Upper lobe of left lung (tissue), 6 donors: ENCODE measurements at places on chromosomes 4 and X. TPM values are rescaled to one million over a fixed set of nuclear protein-coding genes. Genes with fewer than 3 reads are reported as not detected.

Gene COQ2
- 12.6 TPM for total RNA-seq

Gene FAM9C
- not detected for total RNA-seq

DNA sequence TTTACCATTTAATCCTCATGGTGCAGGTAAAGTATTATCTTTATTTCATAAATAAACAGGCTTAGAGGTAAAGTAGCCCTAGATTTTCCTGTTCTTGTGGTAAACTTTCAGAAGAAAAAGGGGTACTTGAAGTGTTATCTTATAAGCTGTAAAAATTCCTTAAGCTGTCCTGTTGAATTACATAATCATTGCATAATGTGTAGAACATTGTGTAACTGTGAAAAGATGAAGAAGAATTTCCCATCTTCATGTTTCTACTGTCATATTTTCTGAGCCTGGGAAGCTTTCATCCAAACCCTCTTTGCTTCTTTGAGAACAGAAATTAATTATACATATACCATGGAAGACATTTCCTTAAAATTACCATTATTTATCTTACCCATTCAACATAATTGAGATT, 90.5 kb downstream of the ELOVL6 start:
- no peaks in the 10 kb centered on the region for H3K27me3 ChIP-seq
- DNase-seq: no peak
- peaks cover 8% of the 10 kb centered on the region for H3K4me1 ChIP-seq

GRCh38 chrX:22105971-22106370, 73.8 kb downstream of the PHEX start:
- DNase-seq: no peak
- no peaks in the 10 kb centered on the region for H3K36me3 ChIP-seq
- no peaks in the 10 kb centered on the region for H3K27me3 ChIP-seq
- H3K4me3 ChIP-seq: no peak overlapping the region
- H3K27ac ChIP-seq: no peak overlapping the region

DNA sequence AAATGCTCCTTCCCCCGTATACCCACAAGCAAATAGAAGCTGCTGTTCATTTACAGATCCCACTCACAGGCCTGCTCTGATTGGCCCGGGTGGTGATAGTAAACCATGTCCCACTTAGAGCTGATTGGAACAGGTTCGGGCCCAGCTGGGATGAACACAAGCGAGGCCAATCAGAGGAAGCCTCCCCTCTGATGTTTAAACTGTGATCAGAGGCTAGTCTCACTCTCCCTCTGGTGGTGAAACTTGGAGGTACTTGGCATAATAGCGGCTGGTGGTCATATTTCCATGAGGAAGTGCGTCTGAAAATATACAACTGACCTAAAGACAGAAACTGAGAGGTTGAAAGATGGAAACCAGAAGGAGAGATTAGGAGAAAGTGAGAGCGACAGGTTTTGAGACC, 51.5 kb upstream of the TRPC3 start:
- no peak for DNase-seq
- no peak overlapping the region for H3K4me3 ChIP-seq
- no peaks in the 10 kb centered on the region for H3K36me3 ChIP-seq
- no peaks in the 10 kb centered on the region for H3K27me3 ChIP-seq
- H3K4me1 ChIP-seq: no peaks in the 10 kb centered on the region
- H3K27ac ChIP-seq: no peak overlapping the region
